ENCODE measurements at places on chromosomes 3 and 15.

DNA sequence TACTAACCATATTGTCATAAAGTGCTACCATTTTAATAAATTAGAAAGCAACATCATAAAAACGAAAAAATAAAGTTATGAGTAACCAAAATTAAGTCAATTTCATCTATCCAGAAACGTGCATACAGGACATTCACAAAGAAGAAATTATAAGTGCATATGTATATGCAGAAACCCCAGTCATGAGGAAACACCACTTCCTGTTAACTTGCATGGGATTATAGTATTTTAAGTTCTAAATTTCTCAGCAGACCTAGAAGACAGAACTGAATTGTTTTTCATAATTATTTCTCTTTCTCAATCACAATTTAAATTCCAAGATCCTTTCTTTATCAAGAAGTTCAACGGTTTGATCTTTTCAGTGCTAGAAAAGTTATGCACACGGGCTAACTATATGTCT is 1.4 kb upstream of the KBTBD8 start:
- no peak for DNase-seq

- DNase-seq = no peak
Observed at GRCh38 chr3:153970047-153970446, 151.1 kb upstream of the ARHGEF26 start.

- no peak for DNase-seq
Observed at GRCh38 chr3:173397161-173398110, at the start of gene NLGN1. NLGN1 (plus strand) TSS chr3:173397744.

- no peak for DNase-seq
Observed at GRCh38 chr3:119774444-119774843, 7.5 kb upstream of the NR1I2 start.

DNA sequence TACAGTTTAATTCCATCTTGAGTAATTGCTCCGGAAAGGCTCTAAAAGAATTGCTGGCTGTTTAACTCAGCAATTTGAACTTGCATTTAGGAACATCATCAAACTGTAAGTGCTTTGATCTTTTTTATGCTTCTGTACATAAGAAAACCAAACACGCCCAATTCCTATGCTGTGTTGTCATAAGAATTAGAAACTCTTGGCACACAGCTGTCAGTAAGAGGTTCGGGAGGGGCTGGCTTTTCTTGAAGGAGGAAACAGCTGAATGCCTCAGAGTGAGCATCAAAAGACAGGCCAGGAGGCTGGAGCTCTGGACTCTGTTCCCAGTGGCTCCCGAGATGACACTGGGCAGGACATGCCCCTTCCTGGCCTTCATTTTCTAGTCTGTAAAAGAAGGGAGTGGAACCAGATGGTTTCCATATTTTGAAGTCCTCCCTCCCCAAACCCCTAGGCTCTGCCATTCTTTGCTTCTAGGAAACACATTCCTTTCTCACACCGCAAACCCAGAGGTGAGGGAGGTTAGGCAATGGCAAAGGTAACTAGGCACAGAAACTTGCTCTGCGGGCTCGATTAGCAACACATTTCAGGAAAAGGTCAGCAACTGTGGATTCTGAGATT is 73.7 kb upstream of the DLG1 start:
- no peak for DNase-seq

GRCh38 chr3:112759681-112760080 is 87.0 kb downstream of the CD200R1L start:
- no peak for DNase-seq

- DNase-seq = no peak
Observed at GRCh38 chr15:88872106-88872505, 23.2 kb downstream of the HAPLN3 start.

- DNase-seq = no peak
Observed at GRCh38 chr15:85759376-85759775, 35.3 kb downstream of the KLHL25 start.

DNA sequence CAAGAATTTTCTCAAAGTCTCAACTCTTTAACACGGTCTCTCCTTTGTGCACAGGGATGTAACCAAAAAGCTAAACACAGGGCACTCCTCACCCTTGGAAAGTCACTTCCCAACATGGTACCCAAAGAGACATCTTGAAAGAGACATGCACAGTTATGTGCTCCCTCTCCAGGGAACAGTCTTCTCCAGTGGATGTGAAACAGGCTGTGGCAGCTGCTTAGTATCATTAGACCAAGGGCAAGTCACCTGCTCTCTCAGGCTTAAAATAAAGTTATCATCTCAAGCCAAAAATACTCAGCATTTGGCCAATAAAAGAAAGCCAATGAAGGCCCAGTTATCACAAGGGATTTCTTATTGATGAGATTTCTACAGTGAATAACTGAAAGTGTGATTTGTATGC is 128.3 kb downstream of the WDR76 start:
- no peak for DNase-seq

DNA sequence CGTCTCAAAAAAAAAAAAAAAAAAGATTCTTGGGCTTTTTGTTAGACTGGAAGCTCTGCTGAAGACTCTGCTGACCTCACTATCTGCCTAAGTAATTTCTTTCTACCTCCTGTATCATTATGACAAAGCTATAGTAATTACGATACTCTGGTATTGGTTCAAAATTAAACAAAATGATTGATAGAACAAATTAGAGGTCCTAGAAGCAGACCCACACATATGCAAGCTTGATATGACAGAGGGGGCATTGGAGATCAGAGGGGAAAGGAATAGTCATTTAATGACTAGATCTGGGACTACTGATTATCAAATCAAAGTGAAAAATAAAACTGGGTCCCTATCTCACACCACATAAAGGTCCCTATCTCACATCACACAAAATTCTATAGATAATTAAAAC is 21.9 kb upstream of the AP3B2 start:
- DNase-seq = no peak

- DNase-seq = no peak
Observed at GRCh38 chr3:123281929-123282328, 80.2 kb downstream of the SEC22A start.

DNA sequence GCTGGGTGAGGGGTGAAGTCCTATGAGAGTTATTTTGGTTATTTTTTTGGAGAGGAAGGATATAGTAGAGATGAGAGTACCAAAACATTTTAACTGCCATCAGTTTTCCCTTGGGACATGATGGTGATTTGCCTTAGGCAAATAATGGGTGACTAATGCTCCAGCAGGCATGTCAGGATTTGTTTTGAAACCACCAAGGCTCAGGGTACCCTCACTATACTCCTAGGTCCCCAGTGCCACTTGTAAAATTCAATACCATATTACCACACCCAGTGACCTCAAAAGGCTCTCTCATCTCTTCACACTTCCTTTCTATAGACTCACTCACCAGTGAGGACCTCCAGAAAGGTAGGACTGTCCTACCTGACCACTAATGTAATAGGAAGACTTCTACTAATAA is 83.6 kb downstream of the WDR72 start:
- no peak for DNase-seq

Measured in B cell (primary cell).